Fibroblast of skin of scalp (primary cell): ENCODE measurements at places on chromosomes 4 and X.

GRCh38 chr4:101696276-101697010 is 94.1 kb upstream of the BANK1 start:
- no peak for DNase-seq

GRCh38 chr4:24044610-24045589 is 155.1 kb upstream of the PPARGC1A start:
- no peak for DNase-seq

DNA sequence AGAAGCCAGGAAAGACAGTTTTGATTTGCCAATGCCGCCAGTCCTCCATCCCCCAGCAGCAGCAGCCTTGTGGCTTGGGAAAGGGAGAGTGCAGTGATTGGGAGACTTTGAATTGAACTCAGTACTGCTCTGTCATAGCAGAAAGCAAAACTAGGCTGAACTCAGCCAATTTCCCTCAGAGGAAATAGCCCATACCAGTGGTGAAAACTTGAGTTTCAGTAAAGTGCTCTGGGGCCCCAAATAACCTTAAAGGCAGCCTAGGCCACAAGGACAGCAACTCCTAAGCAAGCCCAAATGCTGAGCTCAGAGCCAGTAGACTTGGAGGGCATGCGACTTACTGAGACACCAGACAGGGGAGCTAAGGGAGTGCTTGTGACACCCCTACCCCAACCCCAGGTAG is 2.0 kb upstream of the PROM1 start:
- DNase-seq: no peak

GRCh38 chr4:138188406-138189084 is 53.6 kb downstream of the SLC7A11 start:
- no peak for DNase-seq

GRCh38 chr4:109966891-109967481 is 54.3 kb downstream of the EGF start:
- DNase-seq: no peak

GRCh38 chrX:133660281-133660680 is 245.0 kb upstream of the GPC4 start:
- DNase-seq: peak; percentile 58

GRCh38 chr4:93911671-93912070 is 83.1 kb downstream of the ATOH1 start:
- DNase-seq: no peak

- no peak for DNase-seq
Observed at GRCh38 chr4:181502611-181503010, 740.6 kb upstream of the TENM3 start.

DNA sequence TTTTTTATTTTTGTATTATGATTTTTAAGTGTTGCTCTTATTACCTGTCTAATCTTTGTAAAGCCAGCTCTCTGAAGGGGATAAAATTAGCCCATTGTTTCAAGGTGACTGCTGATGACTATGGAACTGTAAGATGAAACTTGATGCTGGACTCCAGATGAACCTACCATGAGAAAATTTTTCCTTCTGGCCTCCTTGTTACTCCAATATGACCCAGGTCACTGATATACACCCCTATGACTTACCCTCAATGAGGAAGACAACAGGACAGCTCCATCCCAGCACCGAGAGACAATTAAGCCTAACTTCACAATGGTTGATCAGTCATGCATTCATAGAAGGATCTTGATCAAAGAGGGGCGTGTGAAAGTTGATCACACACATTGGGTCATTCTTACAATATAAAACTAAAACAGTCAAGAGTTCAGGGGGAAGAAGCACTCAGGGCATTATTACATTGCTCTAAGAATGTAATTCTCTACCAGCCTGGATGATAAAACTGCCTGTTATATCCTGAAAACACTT is 230.8 kb upstream of the AGTR2 start:
- DNase-seq: no peak

GRCh38 chr4:19381068-19381467 is 870.6 kb upstream of the SLIT2 start:
- peak; percentile 66 for DNase-seq

DNA sequence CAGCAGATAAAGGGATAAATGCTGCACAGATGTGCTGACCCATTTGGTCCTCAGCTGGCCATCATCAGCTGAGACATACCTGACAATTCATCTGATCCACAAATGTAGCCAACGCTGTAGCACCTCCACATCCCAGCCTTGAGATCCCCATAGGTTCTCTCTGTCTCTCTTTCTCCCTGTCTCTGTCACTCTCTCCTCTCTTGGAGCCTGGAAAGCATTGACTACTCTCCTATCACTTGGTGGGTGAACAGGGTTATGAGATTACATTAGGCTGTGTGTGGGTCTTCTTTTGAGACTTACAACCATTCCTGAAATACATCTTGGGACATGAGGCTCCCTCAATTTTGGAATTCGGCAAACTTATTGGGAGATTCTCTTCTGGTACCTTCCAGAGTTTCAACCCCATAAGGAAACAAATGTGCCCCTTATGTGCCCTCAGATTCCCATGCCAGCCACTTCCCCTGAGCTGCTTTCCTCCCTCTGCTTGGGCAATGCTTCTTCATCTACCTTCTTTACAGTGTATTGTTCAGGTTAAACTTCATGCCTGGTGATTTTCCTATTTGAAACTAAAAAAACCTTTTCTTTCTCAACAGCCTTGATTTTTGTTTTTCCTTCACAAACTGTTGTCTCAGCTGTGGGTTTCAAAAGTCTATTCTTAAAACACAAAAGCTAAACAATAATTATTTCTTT is 29.1 kb upstream of the FGF2 start:
- DNase-seq: no peak

GRCh38 chrX:149493567-149494562 is 11.2 kb downstream of the IDS start:
- DNase-seq: no peak

DNA sequence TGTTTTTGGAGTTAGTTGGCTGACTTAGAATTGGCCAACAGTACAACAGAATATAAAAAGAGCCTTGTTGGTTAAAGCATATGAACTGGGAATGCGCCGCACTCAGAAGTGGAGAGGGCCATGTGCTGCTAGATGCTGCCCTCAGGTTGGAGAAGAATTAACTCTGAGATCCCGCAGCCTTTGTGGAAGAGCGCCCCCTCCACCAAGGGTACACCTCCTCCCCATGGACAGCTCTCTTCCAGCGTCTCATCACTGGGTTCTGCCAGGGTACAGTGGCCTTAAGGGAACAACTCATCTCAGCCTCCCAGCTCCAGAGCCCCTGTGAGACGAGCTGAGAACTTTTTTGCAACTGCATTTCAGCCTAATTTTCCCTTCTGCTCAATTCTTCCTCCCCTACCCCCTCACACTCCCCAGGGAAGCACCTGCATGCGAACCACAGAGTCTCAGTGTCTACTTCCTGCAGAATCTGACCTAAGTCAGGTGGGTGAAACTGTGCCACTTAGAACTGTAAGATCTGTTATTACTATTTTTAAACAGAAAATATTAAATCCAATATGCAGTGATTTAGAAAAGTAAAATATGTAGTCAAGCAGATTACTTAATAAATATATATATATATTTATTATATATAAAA is 380.6 kb downstream of the RAB28 start:
- no peak for DNase-seq

- peak; percentile 1 for DNase-seq
Observed at GRCh38 chr4:120589787-120590186, 332.7 kb downstream of the PRDM5 start.

DNA sequence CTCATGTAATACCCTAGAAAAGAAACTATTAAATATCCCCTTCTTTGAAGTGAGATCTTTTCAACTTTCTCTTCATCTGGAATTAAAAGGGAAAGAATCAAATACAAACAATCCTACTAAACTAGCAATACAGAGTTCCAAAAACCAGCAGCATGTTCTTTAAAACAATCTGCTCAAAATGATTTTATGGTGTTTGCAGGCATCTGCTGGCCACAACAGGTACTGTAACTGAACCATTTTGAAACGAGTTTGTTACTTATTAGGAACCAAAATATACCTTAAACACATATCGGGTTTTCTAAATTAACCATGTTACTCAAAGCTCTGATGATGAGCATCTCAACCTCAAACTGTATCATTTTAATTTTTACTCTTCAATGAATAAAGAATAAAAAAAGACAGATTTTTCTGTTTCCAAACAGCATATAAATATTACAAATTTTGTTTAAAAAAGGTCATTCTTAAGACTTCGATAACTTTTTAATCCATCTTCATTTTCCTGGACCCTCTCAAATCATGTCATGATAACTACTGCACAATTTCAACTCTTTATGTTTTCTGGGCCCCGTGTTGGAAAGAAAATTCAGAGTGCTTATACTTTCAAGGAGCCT is 56.5 kb downstream of the ARAP2 start:
- DNase-seq: peak; percentile 51

DNA sequence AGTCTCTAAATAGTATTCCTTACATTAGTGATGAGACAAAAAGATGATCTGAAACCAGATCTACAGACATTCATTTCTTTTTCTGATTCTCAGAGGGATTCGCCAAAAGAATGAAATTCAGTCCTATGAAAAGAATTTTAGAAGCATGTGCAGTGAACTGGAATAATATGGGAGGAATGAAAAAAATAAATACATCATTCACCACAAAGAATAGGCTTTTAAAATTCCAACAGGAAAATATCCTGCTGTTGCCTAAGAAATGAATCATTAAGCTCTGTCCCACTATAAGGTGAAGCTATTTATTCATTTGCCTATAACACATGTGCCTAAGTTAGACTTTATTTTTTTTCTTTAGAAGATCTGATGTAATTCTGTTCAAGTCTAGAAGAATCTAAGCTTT is 165.9 kb downstream of the IL15 start:
- peak; percentile 95 for DNase-seq

- DNase-seq: no peak
Observed at GRCh38 chrX:23811108-23811651, 28.2 kb downstream of the SAT1 start.

GRCh38 chr4:170035845-170036244 is 9.7 kb upstream of the MFAP3L start:
- no peak for DNase-seq

DNA sequence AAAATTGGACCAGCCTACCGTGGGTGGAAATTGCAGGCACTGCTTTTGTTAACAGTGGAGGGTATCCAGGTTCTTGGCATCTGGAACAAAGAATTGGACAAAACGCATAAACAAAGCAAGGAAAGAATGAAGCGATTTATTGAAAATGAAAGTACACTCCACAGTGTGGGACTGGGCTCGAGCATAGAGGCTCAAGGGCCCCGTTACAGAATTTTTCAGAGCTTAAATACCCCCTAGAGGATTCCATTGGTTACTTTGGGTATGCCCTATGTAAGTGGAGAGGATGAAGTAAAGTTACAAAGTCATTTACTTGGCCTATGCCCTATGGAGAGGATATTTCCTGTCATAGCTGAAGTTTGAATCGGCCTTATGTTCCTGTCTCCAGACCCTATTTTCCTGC is 85.3 kb downstream of the GLUD2 start:
- no peak for DNase-seq

DNA sequence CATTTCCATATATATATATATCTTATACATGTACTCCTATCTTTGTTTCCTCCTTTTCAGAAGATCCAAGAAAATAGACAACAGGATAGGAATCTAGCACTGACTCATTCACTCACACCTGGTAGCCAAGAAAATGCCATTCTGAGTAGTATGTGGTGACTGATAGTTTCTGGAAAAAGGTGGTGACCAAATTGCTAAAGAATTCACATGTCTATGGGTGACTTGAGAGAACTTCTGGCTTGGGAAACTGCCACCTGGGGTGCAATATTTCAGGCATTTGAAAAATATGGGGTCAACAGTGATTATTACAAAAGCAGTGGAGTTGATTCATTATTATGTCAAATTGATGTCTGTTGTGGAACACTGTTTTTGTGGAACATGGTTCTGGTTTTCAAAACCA is 605.1 kb downstream of the PCDH18 start:
- peak; percentile 18 for DNase-seq

GRCh38 chrX:69216446-69216845 is 51.2 kb upstream of the PJA1 start:
- no peak for DNase-seq

DNA sequence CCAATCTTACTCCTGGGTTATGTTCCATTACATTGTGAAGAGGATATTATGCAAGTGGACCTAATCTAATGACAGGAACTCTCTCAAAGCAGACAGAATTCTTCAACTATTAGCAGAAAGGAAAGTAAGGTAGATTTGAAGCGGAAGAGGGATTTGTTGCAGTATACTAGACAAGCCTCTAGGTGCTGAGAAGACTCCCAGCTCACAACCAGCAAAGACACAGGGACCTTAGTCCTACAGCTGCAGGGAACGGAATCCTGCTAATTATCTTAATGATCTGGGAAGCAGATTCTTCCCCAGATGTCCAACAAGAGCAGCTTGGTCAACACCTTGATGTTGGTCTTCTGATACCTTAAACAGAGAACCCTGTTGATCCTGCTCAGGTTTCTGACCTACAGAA is 73.6 kb downstream of the STK32B start:
- no peak for DNase-seq
